Activated CD8-positive, alpha-beta T cell treated with anti-CD3 and anti-CD28 coated beads for 36 hours (primary cell): ENCODE measurements at places on chromosomes 13 and 19. TPM values are rescaled to one million over a fixed set of nuclear protein-coding genes. Genes with fewer than 3 reads are reported as not detected.

- no peak overlapping the region for H3K4me3 ChIP-seq
- H3K27ac ChIP-seq = no peak overlapping the region
- DNase-seq = no peak
- peaks cover 1% of the 10 kb centered on the region for H3K27me3 ChIP-seq
These were observed 285.1 kb downstream of the SPRY2 start for GRCh38 chr13:80055847-80056246.

DNA sequence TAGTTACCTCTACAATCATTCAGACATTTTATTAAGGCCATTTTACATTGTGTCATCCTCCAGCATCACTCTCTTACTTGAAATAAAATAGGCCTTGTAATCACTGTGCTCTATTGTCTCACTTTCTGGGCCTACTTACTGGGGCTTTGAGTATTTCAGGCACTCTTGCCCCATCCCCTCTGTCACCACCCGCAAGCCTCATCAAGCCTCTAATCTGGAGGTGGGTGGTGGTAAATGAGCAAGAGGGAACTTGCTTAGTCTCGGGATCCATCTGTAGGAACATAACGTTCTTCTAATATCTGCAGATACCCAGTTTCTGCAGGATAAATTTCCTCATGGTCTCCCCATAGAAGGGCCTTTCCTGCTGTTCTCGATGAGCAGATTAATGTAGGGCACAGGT lies 19.4 kb upstream of the GPR18 start:
- H3K27me3 ChIP-seq = no peaks in the 10 kb centered on the region
- DNase-seq = no peak
- peak overlapping the region; percentile 28 for H3K27ac ChIP-seq
- peaks cover 90% of the 10 kb centered on the region for H3K4me1 ChIP-seq
- H3K36me3 ChIP-seq = peaks cover 63% of the 10 kb centered on the region
- no peak overlapping the region for H3K4me3 ChIP-seq

- H3K4me1 ChIP-seq = no peaks in the 10 kb centered on the region
- H3K36me3 ChIP-seq = no peaks in the 10 kb centered on the region
- H3K27me3 ChIP-seq = no peaks in the 10 kb centered on the region
- no peak overlapping the region for H3K27ac ChIP-seq
- H3K4me3 ChIP-seq = no peak overlapping the region
These were observed 144.1 kb upstream of the MIR17HG start for GRCh38 chr13:91203430-91203829.

The ALKBH7 gene
- total RNA-seq = 40.1 TPM

The C3 gene
- total RNA-seq = 0.34 TPM

DNA sequence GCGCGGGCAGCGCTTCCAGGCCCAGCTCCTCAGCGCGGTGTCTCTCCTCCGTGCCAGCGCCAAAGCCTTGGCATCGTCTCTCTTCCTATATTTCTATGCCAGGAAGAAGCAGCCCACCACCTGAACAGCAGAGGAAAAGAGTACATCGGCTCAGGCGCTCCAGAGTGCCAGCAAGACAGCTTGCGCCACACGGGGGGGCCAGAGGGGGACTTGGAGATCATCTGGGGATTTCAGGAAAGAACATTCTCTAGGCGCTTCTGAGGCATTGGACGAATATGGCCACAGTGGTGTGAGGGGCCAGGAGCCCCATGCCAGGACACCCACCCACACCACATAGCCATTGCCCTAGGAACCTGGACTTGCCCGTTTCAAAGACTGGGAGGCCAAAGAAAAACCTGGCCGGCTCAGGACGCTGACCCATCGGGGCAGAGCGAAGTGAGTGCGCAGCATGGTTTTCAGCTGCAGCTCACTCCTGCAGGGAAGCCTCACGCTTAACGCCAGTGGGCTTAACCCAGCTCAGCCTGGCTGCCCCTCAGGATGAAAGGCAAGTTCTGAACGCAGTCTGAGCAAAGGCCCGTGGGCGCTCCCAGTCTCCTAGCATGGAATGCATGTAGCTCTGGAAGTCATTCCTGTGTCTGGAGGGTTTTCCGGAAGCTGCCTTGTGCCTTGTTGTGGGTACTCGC lies 62.1 kb downstream of the GGACT start:
- peaks cover 6% of the 10 kb centered on the region for H3K4me1 ChIP-seq
- H3K27me3 ChIP-seq = no peaks in the 10 kb centered on the region

DNA sequence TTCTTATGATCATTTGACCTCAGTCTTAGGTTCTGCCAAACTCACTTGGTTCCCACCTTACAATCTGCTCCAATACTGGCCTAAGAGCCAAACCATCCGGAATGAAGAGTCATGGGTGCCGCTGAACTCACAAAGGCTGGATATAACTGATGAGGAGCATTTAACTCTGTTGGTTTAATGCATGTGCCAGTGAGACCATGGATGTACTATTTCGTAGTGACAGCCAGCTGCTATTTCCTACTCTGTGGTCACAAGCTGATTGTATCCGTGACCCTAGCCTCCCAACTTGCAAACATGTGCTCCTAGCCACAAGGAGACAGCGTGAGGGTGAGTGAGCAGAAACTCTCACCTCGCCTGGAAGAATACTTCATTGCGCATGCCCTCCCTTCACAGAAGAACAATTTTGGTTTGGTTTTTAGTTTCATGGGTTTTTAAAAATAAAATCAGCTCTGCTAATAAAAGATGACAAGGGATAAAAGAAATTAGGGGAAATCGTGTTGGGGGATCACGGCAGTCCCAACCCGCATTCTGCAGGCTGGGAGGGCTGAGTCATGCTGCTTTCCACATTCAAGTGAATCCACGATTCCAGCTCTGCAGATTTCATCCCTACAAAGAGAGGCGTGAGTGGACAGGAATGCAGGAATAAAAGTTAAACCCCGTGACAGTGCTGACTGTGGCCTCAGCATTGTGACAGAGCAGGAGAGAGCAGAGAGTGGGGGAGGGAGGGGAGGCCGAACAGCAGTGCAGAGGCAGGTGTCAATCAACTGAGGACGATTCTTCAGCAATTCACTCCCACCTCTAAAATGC lies 66.8 kb upstream of the RAP2A start:
- no peaks in the 10 kb centered on the region for H3K27me3 ChIP-seq
- H3K36me3 ChIP-seq = peaks cover 8% of the 10 kb centered on the region
- DNase-seq = no peak

The TMEM150B gene
- not detected for total RNA-seq

The ZNF677 gene
- 8.3 TPM for total RNA-seq

- H3K4me1 ChIP-seq = no peaks in the 10 kb centered on the region
- no peak for DNase-seq
- H3K27ac ChIP-seq = no peak overlapping the region
- no peaks in the 10 kb centered on the region for H3K36me3 ChIP-seq
These were observed 90.6 kb downstream of the TNFSF13B start for GRCh38 chr13:108360139-108360538.

- no peaks in the 10 kb centered on the region for H3K27me3 ChIP-seq
- peaks cover 20% of the 10 kb centered on the region for H3K4me1 ChIP-seq
These were observed 41.6 kb downstream of the MYO9B start for GRCh38 chr19:17116996-17117702.

The FCAR gene
- not detected for total RNA-seq

DNA sequence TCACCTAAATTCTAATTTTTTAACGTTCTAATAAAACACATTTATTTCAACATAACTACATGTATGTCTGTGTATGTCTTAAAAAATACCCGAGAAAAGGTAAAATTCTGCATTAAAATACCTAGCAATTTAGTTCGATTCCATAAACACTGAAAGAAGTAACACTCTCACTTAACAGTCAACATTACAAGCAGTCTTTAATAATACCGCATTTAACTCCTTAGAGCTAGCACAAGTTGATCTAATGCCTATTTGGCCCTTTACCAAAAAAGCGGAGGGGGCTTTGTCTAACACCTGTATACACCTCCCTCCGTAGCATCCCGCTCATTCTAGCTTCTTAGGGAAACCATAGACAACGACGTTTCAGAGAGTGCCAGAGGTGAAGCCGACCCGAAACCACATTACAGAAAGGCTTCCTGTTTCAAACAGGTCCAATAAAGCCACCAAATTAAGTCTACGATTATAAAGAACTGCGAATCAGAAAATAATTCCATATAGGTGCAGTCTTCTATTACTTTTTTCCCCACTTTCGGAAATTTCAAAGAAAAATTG lies 1.2 kb downstream of the SPART start:
- H3K4me3 ChIP-seq = peak overlapping the region; percentile 77
- H3K27me3 ChIP-seq = no peaks in the 10 kb centered on the region
- H3K4me1 ChIP-seq = peaks cover 22% of the 10 kb centered on the region
- no peaks in the 10 kb centered on the region for H3K36me3 ChIP-seq

The KCTD4 gene
- not detected for total RNA-seq

The IL11 gene
- 0.18 TPM for total RNA-seq

The ZNF559 gene
- total RNA-seq = 12.9 TPM

DNA sequence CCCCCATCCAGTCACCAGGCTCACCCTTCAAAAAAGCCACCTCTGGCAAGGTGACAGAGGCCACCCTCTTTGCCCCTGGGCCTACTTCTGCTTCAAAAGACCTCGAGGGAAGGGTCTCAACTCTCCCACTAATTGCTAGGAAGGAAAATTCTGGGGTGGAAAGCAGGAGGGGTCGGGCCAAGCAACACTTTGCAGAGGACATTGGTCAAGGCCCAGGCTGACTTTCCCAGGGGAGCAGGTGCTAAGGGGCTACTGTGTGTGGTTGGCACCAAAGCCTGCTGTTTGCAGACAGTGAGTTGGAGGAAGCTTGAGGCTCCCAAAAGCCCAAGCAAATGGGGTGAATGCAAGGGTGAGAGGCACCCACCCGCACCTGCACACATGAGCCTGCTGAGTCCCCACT lies 28.6 kb upstream of the VSTM2B start:
- H3K4me3 ChIP-seq = no peak overlapping the region
- no peak overlapping the region for H3K27ac ChIP-seq
- H3K36me3 ChIP-seq = no peaks in the 10 kb centered on the region
- no peaks in the 10 kb centered on the region for H3K4me1 ChIP-seq
- no peak for DNase-seq

DNA sequence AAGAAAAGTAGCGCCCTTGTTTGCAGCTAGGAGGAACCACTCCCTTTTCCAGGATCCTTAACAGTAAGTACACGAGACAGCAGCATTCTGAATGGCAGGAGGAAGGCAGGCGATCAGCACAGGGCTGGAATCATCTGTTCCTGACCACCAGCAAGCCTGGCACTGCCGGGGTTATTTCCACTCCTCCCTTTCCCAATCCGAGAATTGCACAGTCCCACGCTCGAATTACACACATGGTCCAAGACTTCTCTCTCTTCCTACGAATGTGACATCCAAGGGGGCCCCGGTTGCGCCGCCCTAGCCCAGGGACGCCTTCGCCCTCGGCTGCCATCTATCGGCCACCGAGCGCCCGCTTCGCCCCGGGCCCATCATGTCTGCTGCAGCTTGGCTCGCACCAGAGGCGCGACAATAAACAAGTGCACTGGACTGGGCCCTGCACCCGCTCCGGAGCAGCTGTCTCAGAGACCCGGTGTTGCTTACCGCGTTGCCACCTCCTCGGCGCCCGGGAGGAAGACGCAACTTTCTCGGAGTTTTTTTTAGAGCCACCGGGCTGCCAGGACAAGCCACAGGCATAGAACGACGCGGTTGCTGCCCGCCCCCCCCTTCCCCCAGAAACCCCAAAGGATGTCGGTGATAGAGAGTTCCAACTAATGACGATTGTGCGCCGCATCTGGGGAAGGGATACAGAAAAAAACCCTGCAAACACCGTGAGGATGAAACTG lies at the start of gene SLITRK5:
Gene SLITRK5, plus strand, starts transcription at position 341 of the 722 bp plus-strand sequence. CDS start 4,018 bp downstream, outside the sequence.
- H3K27me3 ChIP-seq = peaks cover 48% of the 10 kb centered on the region
- peaks cover 10% of the 10 kb centered on the region for H3K4me1 ChIP-seq
- no peak within 1 kb of the TSS for H3K27ac ChIP-seq

The UPF1 gene
- total RNA-seq = 75.9 TPM

The ODAD3 gene
- 0.47 TPM for total RNA-seq

DNA sequence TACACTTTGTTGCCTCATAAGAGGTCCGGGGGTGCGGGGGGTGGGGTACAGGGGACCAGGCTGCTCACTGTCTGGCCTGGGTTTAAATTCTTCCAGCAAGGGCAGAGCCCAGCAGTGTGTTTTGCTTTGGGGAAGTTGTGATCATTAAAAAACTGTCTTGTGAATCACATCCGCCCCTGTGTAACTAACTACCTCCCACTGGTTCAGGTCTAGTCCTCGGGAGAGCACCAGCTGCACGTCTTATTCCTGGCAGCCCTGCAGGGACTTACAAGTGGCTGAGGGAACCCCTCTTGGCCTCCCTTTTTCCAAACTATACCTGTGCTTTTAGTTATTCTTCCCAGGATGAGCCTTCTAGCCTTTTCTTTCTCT lies 127.5 kb downstream of the SIPA1L3 start:
- no peak overlapping the region for H3K4me3 ChIP-seq
- H3K36me3 ChIP-seq = peaks cover 11% of the 10 kb centered on the region
- no peaks in the 10 kb centered on the region for H3K27me3 ChIP-seq
- no peak overlapping the region for H3K27ac ChIP-seq

The URI1 gene
- total RNA-seq = 65.5 TPM

GRCh38 chr19:37980419-37981170 lies 73.6 kb downstream of the SIPA1L3 start:
- DNase-seq = no peak
- H3K4me3 ChIP-seq = no peak overlapping the region
- no peaks in the 10 kb centered on the region for H3K4me1 ChIP-seq
- no peaks in the 10 kb centered on the region for H3K27me3 ChIP-seq
- H3K27ac ChIP-seq = no peak overlapping the region

The ZNF429 gene
- total RNA-seq = 14.7 TPM

- H3K27ac ChIP-seq = no peak overlapping the region
- no peaks in the 10 kb centered on the region for H3K4me1 ChIP-seq
- no peak for DNase-seq
- H3K27me3 ChIP-seq = peaks cover 10% of the 10 kb centered on the region
- no peaks in the 10 kb centered on the region for H3K36me3 ChIP-seq
- H3K4me3 ChIP-seq = no peak overlapping the region
These were observed 94.6 kb downstream of the EFNB2 start for GRCh38 chr13:106440866-106441265.

DNA sequence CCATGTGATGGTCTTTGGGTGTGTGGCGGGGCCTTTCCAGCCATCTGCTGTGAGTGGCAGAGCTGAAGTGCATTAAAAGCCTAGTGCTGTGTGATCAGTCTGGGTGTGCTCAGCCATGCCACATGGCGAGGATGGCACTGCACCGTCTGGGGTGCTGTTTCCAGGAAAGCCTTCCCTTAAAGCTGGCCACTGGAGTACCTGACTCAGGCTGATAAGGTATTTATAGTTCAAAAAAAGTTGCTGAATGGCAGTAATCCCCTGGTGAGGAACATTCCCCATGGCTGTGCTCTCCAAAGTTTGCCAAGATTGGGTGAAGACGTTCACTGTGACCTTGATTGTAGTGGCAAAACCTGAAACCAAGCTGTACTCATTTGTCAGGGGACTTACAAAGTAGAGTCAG lies 6.0 kb downstream of the GPI start:
- H3K27me3 ChIP-seq = no peaks in the 10 kb centered on the region
- no peak overlapping the region for H3K4me3 ChIP-seq
- no peak for DNase-seq
- peaks cover 71% of the 10 kb centered on the region for H3K36me3 ChIP-seq
- H3K4me1 ChIP-seq = peaks cover 54% of the 10 kb centered on the region
- peak overlapping the region; percentile 17 for H3K27ac ChIP-seq

GRCh38 chr13:113874579-113875428 lies 10.9 kb upstream of the GAS6 start:
- H3K27ac ChIP-seq = no peak overlapping the region
- peaks cover 2% of the 10 kb centered on the region for H3K36me3 ChIP-seq
- peaks cover 9% of the 10 kb centered on the region for H3K27me3 ChIP-seq
- peaks cover 10% of the 10 kb centered on the region for H3K4me1 ChIP-seq
